ENCODE measurements at places on chromosomes 2 and 18.
A peak's percentile ranks its signal among the peaks of the same experiment; 100 is the strongest.

GRCh38 chr2:32810909-32811495 is 135.8 kb upstream of the LTBP1 start:
- peak; percentile 28 for DNase-seq

DNA sequence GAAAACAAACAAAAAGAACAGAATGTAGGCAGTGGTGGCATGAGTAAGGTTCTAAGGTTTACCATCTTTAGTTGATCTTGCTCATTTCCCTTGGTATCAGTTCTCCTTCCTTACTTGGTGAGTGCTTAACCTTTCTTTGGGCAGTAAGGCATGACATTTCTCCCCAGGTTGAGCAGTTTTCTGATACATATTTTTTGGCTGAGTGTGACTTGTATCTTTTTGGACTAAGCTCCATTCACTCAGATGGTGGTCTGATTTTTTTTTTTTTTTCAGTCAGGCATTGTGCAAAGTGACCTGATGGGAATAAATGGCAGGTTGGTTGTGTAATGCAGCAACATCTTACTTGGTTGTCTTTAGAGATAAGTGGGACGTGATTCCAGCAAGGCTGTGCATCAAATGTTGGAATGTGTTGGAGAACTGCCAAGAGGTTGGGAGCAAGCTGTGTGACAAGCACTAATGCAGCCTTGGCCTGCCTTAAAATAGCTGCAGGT is 15.1 kb downstream of the SPTBN1 start:
- DNase-seq = peak; percentile 96

DNA sequence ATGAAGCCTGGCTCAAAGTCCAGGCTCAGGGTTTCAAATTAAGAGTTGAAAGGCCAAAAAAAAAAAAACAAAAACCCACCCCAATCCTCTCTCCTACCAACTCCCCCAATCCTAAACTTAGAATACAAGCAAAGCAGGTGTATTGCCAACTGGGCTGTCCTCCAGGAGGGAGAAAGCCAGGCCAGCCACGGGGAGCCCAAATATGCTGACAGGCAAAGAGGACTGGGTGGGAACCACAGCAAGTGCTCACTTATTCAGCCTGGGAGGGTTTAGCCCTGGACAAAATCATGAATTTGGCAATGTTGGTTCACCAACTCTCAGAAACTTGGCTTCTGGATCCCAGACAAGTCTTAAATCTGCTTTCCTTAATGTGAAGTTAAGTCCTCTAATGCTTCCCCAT is 36.5 kb downstream of the GKN2 start:
- DNase-seq = no peak

- DNase-seq = no peak
These were observed 6.1 kb upstream of the TMEM185B start for GRCh38 chr2:120229341-120229740.

DNA sequence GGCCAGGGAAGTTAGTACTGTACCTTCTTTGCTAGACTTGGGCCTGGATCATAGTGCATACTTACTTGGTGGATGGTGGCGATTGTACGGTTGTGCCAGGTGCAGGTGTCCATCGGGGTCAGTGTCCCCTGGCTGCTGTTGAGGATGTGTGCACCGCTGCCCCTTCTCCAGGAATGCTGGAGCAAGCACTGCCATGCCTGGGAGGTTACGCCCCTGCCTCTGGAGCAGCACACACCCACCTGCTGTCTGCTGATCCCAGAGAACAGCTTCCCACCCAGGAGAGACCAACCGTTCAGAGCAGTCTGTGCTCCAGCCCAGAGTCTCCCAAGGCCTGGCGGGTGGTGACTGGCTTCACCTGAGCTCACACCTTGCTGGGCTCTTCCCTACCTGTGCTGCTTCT is 286.8 kb upstream of the HS6ST1 start:
- DNase-seq = no peak

DNA sequence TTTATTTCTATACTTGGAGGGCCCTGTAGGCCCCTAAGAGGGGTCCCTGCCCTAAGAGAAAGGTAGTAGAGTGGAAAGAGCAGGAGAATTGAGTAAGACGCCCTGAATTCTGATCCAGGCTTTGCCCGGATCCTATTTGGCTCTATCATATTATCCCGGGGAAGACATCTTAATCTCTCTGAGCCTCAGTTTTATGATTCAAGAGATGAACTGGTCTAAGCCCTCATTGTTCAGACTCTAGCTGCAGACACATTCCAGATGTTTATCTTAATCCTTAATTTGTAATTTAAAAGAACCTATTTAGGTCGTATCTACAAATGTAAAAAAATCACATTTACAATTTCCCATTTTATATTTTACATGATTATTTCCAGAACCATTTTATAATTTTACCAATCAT is 220.1 kb downstream of the AGPS start:
- no peak for DNase-seq

- peak; percentile 30 for DNase-seq
These were observed 221.2 kb downstream of the PIEZO2 start for GRCh38 chr18:10928011-10928771.

DNA sequence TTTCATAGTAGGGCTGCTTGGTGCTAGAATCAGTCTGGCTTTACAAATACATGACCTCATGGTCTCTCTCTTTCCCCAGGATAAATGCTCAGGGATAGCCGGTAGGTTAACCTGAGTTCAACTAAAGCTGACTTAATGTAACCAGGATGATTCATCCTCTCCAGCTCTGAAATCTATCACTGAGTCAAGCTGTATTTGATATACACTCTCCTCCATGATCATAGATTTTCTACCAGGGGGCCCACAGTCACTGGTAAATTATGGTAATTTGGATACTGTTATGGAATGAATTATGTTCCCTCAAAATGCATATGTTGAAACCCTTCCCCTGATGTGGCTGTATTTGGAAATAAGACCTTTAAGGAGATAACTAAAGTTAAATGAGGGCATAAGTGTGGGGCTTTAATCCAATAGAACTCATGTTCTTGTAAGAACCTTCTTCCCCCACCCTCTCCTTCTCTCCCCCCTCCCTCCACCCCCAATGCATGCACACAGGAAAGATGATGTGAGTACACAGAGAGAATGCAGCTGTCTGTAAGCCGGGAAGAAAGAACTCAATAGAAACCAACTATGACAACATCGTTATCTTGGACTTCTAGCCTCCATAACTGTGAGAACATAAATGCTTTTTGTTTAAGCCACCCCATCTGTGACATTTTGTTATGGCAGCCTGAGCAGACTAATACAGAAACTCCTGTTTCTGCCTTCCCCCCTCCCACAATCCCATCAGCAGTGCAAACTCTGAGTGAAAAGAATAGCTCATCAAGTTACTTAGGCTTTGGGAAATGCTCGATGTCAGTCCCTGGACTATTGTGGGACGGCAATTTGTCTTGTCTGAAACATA is 134.9 kb upstream of the KYNU start:
- peak; percentile 81 for DNase-seq

DNA sequence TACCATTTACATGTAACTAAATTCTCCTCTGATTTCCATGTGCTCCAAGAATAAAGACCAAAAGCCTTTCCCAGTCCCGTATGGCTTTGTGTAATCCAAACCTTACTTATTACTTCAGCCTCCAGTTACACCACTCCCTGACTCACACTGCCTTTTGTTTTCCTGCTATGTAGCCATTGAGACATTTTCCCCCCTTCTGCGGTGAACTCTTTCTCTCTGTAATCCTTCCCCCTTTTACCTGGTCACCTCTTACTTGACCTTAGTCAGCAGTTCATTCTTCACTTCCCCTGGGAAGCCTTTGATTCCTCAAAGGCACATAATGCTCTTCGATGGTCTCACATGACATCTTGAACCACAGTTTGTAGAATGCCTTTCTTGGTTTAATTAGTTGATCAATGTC is 256.0 kb upstream of the FANCL start:
- peak; percentile 12 for DNase-seq

DNA sequence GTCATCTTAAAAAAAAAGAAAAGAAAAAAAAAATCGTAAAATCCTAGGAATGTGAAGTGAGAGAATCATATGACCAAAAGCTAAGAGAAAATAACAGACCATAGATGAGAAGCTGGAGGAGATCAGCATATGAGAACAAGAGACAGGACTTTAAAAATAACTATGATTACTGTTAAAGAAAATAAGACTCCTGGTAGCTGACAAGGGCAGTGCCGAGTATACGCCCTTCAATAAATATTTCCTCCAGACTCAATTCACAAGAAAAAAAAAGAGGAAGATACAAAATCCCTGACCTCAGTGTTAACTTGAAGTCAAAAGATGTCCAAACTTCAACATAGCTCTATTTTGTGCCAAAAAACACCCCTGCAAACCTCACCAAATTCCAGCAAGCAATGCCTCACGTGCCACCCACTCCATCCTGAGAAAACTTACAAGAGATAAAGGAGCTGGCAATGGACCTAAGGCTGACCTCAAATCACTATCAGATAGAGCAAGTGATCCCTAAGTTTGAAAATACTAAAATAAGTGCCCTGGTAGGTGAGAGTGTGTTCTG is 817.2 kb downstream of the SOCS6 start:
- no peak for DNase-seq

GRCh38 chr2:26486789-26487188 is 8.9 kb upstream of the OTOF start:
- DNase-seq = no peak

GRCh38 chr18:78986018-78986481 is 6.4 kb downstream of the SALL3 start:
- DNase-seq = peak; percentile 11

- no peak for DNase-seq
These were observed 16.9 kb upstream of the TUBB6 start for GRCh38 chr18:12291161-12291560.

GRCh38 chr18:7846335-7846734 is 279.2 kb downstream of the PTPRM start:
- no peak for DNase-seq

GRCh38 chr2:11516984-11517648 is 16.7 kb upstream of the GREB1 start:
- DNase-seq = no peak

GRCh38 chr2:72983500-72984161 is 66.3 kb downstream of the EMX1 start:
- no peak for DNase-seq

DNA sequence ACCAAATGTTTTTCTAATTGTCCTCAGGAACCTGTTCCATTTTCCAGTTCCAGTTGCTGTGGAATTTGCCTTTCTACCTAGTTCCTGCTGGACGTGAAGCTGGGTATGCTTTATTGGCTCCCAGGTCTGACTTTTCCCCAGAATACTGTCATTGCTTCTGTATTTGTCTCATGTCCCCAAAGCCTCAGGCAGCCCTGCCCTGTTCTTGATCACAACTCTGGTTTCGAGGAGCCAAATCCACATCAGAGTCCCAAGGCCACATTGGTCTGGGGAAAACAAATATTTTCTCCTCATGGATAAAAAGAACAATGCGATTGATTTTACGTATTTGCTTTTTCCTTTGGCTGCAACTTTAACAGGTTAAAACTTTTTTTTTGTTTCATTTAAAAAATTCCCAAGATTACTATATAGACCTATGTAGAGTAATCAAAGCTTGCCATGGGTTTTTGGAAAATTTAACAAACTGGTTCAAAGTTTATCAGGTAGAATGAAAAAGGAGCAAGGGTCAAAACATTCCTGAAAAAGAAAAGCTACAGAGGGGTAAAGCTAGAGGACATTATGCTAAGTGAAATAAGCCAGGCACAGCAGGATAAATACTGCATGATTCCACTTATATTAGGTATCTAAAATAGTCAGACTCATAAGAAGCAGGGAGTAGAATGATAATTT is 85.2 kb downstream of the MDH1 start:
- no peak for DNase-seq

GRCh38 chr18:13629841-13630715 is 96.3 kb downstream of the FAM210A start:
- peak; percentile 53 for DNase-seq

DNA sequence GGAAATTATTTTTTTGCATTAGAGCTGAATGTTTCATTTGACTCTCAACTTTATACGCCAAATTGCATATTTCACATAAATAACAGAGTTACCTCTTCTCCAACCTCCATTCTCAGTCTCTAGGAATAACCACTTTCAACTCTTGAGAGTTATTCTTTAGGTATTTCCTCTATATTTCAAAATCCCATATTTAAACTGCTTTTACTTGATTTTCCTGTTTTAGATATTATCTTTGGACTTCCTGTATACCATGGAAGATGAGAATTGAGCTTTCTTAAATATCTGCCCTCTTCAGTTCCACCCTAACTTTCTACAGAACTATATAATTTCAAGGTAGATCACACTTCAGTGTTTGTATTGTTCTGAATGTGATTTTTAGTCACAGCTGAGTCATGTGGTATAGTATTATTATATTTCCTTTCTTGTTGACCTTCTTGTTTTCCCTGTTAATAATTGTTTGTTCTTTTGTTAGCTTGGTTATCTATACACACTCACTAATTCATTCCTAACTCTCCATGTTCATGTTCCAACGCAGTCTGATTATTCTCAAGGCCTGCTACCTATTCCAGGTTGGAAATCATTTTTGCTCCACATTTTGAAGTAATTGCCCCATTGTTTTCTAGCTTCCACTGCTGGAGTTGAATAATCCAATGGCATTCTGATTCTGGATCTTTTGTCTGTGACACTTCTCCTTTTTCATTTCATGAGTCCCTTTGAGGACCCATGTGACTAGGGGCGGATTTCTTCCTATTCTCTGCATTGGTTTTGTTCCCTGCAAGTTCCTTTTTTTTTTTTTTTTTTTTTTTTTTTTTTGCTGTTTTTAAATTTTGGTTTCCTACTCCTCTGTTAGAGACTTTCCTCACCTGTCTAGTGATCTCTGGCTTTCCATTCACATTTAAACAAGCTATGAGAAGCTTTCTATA is 156.8 kb upstream of the RBMS1 start:
- DNase-seq = no peak

DNA sequence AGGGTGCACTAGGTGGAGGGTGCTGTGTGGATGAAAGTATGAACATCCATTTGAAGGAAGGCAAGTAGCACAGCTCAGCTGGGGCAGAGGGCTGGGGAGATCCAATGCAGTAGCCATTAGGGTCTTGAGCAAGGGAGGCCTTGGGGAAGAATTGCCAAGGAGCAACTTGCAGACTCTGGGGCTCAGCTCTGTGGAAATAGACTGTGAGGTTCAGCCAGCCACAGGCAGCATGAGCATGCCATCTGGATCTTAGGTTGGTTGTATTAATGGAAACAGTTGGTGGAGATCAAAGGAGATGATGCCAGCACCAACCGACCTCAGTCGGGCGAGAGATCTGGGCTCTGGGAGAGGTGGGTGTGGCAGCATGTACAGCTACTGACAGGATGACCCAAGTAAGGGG is 5.6 kb downstream of the ZAP70 start:
- DNase-seq = no peak

DNA sequence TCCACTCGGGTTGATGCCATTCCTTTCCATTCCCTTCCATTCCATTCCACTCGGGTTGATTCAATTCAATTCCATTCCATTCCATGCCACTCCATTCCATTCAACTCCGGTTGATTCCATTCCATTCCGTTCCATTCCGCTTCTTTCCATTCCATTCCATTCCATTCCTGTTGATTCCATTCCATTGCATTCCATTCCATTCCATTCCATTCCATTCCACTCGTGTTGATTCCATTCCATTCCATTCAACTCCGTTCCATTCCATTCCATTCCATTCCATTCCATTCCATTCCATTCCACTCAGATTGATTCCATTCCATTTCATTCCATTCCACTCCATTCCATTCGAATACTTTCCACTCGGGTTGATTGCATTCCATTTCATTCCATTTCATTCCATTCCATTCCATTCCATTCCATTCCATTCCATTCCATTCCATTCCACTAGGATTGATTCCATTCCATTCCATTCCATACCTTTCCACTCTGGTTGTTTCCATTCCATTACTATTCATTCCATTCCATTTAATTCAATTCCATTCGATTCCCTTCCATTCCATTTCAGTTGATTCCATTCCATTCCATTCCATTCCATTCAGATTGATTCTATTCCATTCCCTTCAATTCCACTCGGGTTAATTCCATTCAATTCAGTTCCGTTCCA is 1141.8 kb downstream of the RPIA start:
- DNase-seq = no peak

- DNase-seq = no peak
These were observed 108.9 kb downstream of the TPO start for GRCh38 chr2:1521878-1522830.
